Suppressor macrophage (primary cell): ENCODE measurements at places on chromosomes 1 and 21.

GRCh38 chr1:209570743-209571142, 12.8 kb upstream of the CAMK1G start:
- peak; percentile 41 for DNase-seq

DNA sequence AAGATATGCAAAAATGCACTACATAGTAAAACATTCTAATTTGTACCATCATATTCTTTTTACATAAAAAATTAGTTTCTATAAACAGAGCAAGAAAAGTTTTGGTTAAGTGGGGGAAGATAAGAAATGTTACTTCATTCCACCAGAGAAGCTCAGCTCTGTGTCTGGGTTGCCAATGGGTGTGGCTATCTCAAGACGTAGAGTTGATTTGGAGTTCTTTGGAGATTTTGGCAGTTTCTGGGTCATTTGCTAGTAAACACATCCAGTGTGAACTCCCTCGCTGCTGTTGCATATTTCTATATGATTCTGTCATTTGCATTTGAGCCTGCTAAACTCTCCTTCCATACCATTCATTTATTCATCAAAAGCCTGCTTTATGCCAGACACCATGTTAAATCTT, 7.2 kb downstream of the RGL1 start:
- no peak for DNase-seq

GRCh38 chr1:158362482-158362881, 8.8 kb downstream of the CD1E start:
- no peak for DNase-seq

DNA sequence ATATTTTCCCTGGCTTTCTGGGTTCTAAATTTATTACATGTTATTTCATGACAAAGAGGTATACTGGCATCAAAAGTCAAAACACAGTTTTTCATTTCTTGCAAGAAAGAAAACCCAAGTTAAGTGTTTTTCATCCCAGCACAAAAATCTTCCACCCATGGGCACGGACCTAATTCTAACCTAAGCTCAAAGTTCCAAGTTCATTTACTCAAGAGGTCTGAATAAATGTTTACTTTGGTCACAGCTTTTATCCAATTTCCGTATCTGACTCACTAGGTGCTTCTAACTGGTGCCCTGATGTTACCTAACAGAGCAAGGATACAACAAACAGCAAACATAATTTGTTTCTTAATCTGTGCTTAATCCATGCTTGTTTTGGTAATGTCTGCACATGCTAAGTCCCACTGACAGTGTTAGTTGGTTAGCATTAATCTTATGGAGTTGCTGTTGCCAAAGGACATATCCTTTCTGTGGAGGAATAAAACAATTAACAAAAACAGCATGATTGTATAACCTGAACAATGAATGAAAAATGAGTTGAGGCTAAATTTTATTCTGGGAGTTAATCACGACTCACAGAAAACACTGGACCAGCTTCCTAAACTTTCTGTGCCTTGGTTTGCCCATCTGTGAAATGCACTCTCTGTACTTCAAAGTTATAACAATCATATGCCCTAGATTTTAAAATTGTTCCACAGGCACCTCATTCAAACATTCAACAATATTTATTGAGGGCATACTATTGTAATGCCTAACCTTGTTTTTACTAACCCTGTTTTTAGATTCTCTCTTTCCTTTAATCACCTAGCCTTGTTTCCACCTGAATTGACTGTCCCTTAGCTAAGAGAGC, 4.2 kb upstream of the CHD1L start:
- no peak for DNase-seq

GRCh38 chr21:36509973-36510664, 30.2 kb upstream of the CLDN14 start:
- no peak for DNase-seq

DNA sequence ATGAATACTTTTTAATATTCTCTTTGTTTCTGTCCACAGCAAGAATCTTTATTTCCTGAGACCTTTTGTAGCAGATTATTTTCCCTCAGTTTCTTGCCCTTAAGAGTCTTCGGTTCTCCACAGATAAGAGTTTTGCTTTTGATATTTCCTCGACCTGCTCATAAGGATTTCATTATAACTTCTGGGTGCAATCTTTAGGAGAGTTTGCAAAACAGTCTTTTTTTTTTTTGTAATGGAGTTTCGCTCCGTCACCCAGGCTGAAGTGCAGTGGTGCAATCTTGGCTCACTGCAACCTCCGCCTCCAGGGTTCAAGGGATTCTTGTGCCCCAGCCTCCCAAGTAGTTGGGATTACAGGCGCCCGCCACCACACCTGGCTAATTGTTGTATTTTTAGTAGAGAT, 10.1 kb upstream of the UBE4B start:
- DNase-seq: peak; percentile 50

GRCh38 chr1:54743416-54744226, 20.7 kb downstream of the PARS2 start:
- DNase-seq: no peak
